NCI-H187 (cell line): ENCODE measurements at places on chromosomes 6 and 20.

DNA sequence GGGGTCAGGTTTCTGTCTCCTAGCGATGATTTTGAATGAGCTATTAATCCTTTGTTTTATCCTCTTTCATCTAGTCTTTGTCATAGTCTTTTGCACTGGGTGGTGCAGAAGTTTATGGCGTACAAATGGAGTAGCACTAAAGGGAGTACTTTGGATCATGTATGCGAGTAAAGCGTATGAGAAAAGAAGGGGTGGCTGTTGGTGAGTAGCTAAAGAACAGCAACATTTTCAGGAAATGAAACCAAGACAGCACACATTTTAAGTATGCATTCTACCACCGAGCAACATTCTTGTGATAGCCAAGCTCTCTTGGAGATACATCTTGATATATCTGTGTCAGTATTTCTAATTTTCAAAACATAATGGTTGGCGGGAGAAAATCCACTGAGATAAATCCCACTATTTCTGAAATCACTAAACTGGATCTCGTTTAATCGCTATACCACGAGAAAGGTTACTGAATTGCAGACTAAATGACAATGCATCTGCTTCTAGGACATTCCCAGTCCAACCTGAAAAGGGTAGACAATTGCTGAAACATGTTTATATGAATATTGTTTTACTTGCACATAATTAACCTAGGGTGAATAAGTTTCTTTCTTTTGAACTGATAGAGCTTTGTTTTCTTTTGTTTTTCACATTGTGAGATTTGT, 196.1 kb downstream of the TRIM27 start:
- no peak for DNase-seq

DNA sequence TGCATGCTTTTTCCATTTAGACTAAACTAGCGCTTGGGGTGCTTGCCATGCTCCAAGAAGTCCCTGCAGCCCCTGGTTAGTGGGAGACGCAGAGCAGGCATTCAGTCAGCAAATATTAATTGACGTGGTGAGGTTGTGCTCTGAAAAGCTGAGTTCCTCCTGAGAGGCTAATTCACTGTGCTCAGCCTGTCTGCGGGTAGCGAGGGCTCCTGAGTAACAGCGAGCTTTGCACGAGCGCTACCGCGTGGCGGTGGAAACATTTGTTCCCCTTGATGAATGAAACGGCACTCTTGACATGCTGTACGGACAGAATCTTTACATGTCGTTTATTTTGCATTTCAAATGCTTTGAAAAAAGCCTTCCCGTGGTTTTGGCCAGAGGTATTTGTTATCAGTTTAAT, 170.6 kb upstream of the AGPAT4 start:
- no peak for DNase-seq

DNA sequence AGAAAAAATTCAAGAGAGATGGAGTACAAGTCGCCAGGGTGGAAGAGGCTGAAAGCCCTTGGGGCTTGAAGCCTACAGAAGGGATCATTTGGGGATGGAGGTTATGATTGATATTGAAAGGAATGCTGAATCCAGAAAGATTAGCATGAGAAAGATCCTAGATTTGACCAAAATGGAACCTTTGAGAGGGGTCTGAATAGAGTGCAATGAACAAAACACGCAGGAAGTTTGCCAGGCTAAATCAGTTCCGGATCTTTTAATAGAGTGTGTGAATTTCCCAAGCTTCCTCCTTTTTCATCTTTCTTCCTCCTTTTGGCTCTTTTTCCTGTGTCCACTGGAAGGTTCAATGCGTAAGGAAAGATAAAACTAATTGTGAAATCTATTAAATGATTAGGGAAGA, 15.3 kb downstream of the IPCEF1 start:
- DNase-seq = no peak

- no peak for DNase-seq
Observed at GRCh38 chr6:103177791-103178190, 1681.9 kb downstream of the HACE1 start.

DNA sequence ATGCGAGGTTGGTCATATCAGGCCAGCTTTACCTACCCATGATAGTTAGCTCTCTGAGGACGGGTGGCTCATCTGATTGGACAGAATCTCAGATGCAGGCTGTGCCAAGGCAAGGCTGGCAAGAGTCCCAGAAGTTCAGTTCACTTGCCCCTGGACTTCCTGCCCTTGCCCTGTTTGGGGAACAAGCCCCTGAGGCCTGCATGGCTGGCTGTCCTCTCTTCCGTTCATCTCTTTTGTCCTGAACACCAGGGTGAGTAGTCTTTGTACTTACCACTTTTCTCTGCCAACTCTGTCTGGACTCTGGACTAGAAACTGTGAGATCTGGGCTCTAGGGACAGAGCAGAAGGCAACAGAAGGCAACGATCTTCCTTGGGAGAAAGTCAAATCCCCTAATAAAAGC, 769.9 kb downstream of the QKI start:
- DNase-seq = no peak

DNA sequence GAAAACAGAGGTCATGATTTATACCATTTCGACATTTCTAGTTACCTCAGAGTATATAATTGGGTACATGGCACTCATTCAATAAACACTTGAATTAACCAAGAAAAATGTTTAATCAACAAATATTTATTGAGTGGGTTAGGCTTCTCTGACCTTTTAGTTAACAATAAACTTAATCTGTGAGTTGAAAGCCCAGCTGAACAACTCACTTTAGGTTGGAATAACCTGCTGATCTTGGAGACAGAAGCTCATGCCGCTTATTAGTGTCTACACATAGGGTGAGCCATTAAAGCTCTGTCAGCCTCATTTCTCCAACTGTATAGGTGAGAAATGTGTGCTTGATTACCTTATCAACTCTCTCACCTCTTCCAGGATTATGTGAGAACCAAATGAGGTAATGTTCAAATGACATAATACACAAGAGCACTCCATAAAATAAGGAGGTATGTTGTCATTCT, 98.2 kb upstream of the DTNBP1 start:
- no peak for DNase-seq

GRCh38 chr6:56581296-56581925, 61.3 kb downstream of the DST start:
- DNase-seq = no peak

- no peak for DNase-seq
Observed at GRCh38 chr6:149037051-149037671, 280.4 kb upstream of the TAB2 start.

DNA sequence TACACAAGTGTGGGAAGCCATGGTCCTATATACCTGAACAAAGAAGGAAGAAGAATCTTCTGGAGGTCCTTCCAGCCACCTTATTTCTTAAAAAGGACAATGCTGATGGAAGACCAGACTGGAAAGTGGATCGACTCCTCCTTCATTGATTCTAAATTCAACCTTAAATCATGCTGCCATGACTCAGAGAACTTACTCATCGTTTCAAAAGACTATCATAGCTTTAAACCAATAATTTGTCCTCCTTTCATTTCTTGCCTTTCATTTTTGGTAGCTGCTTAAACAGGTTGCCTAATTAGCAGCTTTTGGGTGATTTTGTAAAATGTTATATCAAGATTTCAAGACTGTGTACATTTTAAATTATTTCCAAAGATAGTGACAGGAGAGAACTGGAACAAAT, 60.8 kb downstream of the RTN4IP1 start:
- no peak for DNase-seq

DNA sequence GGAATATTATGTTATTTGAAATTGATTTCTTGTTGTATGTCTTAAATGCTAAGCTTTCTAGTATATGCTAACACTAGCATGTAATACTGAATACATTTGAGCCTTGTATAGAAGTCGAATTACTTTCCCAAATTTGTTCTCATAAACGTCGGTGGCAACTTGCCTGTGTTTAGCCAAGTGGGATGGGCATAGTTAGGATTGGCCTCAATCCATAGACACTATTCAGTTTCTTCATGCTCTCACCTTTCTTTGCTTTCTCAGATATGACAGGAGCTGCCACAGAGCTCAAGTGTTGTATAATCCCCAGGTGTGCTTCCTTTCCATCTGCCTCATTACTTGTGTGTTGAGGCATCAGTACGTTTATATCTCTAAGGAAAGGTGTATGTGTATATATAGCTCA, 19.3 kb downstream of the ZNF334 start:
- no peak for DNase-seq

GRCh38 chr6:109052018-109052651, 42.5 kb downstream of the SESN1 start:
- no peak for DNase-seq

- DNase-seq = no peak
Observed at GRCh38 chr20:3775457-3776108, 5.7 kb downstream of the SPEF1 start.

- no peak for DNase-seq
Observed at GRCh38 chr6:35214869-35215664, 1.3 kb downstream of the SCUBE3 start.
